ENCODE measurements at places on chromosomes 6 and 20.

- DNase-seq, result no peak
Measured at GRCh38 chr20:22818636-22819035, 216.5 kb upstream of the SSTR4 start.

DNA sequence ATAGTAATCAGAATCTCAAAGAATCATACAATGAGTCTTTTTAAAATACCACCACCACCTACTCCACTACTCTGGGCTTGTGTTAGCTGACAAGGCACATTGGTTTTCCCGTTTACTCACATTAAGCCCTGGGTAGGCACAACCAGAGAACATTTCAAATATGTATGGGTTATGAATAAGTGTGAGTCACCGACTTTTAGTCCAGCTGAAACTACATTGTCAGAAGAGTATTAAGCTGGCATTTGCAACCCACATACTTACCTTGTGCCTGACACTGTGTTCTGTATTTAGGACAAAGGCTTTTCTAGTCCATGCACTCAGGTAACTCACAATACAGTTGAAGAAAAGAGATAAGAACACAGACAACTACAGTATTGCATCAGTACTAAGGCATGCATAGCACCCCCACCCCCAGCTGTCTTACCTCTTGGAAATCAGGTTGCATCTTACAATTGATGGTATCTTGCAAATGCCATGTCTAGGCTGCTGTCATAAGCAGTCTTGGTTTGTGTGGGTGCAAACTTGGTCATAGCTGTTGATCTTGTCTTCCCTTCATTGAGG lies 40.3 kb upstream of the AHI1 start:
- DNase-seq, result no peak

DNA sequence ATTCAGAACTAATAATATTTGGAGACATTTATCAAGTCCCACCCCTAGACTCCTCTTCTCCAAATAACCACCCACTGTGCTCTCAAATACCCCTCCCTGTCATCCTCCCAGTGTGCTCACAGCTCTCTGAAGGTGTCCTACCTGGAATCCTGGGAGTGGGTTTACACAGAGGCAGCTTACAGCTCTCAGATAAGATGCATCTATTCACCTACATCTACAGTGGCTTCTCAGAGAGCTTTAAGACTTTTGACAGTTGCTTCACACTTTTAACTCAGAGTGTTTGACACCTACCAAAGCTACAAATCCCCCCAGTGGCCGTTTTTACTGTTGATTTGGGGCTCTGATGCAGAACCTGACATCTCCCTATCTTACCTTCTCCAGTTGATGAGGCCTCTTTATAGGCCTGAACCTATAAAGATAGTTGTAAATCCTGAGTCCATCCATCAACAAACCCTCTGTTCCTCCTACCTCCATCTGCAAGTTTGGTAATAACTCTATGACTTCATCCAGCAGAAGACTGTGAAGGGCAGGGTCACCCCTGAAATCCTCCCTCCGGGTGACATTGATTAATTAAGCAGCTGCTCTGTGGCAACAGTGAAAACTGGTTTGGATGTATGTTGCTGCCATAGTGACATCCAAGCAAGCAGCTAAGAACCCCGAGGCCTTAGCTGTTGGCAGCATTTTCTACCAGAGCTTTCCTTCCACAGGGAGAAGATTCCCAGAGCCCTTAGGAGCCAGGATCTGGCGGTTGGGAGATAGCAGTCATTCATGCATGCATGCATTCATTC lies 226.1 kb upstream of the RREB1 start:
- DNase-seq, result no peak

DNA sequence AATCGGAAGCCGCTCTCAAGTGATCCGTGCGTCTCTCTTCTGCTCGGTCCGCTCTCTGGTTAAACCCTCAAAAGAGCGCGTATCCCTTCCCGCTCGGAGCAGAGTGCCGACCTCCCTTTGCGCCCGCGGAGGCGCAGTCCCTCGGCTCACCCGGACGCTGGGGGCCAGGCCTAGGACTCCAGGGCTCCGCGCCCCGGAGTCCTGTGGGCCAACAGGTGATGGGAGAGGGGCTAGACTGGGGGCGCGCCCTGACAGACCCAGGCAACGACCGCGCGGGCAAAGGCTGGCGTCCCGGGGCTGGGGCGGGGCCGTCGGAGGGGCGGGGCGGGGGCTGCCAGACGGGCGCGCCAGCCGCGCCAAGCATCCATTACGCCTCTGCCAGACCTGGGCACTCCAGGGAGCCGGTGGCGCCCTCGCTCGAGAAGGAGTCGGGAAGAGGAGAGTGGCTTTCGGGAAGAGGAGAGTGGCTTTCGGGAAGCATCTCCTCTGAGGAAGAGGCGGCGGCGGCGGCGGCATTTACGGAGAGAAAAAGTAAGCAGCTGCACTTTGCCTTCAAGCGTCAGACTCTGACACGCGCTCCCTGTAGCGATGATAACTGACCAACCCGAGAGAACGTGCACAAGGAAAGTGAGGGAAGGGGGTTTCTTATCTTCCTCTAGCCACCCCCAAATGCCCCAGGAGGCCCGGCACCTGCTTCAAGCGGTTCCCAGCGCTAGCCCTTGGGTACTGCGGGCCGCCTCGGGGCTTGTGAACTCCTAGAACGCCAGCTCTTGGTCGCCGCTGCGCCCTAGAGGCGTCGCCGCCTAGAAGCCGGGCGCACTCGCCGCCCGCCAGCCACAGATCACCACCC lies 2.6 kb downstream of the EPHA7 start:
- DNase-seq, result no peak

All from stimulated activated CD4-positive, alpha-beta T cell treated with anti-CD3 and anti-CD28 coated beads, Interleukin-12 subunit alpha, Interleukin-12 subunit beta, amount 100 ng/mL, for 24 hours (primary cell).